Activated naive CD4-positive, alpha-beta T cell (primary cell): ENCODE measurements at places on chromosomes 2 and 18.

GRCh38 chr2:152488075-152488474 lies 153.1 kb downstream of the FMNL2 start:
- DNase-seq, result no peak

DNA sequence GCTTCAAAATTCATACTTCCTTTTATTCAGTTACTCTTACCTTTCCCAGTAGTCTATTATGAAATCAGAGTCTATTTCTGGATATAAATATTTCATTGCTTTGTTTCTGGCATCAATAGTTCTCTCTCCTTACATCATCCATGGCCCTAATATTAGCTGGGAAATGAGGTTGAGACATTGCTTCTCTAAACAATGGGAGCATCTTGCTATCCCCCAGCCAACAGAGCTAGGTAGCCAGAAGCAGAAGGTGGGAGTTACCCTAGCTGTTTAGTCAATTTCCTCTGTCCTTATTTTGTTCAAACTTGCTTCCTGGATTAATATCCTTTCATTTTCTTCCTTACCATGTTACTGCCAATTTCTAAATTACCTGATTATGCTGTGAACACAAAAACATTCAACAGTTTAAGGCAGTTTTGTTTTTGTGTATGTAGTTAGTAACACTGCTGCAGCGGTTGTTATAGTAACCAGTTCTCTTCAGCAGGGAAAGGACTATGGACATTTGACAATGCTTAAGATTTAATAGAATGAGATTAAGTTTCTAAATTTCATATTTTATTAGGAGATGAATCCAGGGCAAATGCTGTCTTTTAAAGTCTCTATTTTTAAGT lies 160.5 kb upstream of the KCNJ3 start:
- DNase-seq, result no peak

DNA sequence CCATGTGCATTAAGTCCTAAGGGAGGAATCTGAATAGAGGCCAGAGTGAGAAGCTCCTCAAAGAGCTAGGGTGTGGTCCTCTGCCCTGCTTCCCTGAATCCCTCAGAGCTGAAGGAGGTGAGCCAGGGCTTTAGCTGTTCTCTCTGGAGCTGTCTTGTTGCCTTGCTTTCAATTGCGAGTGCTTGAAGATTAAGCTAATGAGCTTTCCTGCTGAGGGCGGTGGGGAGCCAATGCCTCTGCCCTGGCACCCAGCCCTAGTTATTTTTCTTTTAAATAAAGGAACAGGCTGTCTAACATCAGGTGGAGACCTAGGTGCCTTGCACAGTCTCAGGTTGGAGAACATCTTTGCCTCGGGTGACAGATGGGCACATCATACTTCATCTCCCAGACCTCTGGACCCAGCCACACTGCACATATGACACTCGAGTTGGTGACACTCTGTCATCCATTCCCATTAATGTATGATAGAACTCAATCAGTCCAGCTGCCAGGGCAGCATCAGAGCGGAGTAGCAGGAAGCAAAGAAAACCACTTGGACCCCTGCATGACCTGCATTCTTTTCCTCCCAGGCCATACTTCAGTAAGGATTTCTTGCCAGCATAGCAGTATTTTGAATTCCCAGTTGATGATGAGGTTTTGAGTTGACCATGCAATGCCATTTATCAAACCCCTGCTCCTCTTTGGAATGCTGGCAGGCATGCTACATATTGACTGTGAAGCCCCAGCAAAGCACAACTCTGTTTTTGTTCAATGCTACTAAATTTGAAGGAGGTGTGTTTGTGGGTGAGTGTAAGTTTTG lies 292.7 kb downstream of the RNF144A start:
- DNase-seq, result no peak

- DNase-seq, result no peak
These were observed 32.8 kb upstream of the CD226 start for GRCh38 chr18:69980509-69980908.

DNA sequence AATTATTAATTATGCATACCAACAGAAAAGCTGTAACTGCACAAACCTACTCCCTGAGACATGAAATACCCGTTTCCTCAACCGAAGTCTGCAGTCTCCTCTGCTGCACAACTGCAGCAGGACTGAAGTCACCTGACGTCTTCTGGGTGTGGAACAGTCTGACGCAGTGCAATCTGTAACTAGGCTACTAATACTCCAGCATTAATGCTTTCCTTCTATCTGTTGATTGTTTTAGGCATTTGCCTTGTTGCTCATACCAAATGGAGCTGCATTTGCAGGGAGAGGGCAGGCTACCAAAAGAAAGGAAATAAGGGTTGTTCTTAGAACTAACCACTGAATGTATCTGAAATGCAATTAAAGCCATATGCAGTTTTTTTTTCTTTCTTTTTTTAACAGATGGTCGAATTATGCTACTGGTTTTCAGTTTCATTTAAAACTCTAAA lies 40.1 kb downstream of the RTN4 start:
- DNase-seq, result peak; percentile 12

DNA sequence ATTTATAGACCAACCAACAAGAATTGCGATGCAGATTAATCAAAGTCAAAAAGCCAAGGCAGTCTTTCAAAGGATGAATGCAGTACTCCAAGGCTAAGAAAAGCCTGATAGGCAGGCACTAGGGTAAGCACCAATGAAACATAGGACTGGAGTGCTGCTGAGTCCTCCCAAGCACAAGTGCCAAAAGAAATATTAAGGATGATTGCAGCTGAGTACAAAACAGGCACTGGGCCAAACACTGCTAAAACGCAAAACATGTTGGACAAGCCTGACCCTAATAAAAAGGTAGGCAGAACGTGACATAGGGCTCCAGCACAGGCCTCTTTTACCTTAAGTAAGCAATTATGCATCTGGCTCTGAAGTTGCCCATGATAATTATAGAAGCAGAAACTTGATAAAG lies 160.1 kb upstream of the LRP1B start:
- no peak for DNase-seq

DNA sequence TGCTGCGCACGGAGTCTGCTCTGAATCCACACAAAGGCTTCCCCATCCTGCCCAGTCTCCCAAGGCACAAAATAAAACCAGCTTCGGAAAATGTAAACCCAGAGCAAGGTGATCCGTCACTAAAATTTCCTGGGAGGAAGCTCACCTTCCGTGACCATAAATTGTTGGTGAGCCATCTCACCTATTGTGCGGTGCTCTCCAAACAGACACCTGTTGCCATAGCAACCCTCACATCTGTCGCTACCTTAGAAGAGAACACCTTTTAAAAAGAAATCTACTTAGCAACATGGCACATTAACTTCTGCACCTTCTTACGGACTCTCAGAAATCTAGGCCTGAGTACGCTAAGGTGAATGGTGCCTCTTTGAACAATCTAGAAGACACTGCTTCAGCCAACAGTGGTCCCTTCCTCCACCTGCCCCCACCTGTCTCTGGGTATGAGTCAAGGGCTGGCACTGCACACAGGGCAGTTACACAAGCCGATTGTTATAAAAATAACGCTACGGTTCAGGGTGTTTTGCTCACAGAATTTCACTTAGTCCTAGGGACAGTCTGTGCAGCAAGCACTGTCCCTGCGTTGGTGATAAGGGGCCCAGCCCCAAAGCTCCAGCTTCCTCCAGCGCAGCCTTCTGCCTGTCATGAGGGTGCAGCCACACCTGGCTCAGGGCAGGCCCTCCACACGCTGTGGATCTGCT lies 114.9 kb upstream of the ID2 start:
- no peak for DNase-seq

DNA sequence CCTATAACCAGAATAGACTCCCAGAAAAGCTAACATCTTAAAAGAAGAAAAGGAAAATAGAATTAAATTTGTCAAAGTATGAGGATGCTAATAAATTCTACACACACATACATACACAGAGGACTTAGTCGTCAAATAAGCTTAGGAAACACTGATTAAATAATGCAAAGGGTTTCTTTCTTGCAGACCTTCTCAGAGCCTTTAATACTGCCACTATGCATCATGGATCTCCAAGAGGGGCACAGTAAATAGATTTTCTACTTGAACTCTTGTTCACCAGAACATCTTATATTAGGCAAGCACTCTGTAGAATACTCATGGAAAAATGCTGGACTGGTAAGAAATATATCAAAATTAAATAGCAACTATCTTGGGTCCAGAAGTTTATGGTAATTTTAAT lies 69.4 kb downstream of the ANKRD44 start:
- no peak for DNase-seq

DNA sequence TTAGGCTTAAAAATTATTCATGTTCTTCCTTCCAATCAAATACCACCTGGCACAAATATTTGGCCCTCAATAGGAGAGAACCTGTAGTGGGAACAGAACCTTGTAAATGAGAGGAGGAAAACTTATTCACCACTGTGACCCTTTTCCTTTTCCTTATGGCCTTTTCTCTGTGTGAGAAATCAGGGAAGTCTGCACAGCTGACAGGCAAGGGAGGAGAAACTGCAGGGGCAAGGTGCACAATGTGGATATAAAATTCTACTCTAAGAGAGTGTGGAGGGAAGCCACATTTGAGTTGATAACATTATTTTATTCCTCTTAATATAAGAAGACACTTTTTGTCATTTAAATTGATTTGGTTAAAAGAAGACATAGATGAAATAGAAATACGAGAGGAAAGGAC lies 1247.0 kb upstream of the CHAC2 start:
- no peak for DNase-seq

GRCh38 chr2:14524041-14524802 lies 108.3 kb upstream of the LRATD1 start:
- no peak for DNase-seq

DNA sequence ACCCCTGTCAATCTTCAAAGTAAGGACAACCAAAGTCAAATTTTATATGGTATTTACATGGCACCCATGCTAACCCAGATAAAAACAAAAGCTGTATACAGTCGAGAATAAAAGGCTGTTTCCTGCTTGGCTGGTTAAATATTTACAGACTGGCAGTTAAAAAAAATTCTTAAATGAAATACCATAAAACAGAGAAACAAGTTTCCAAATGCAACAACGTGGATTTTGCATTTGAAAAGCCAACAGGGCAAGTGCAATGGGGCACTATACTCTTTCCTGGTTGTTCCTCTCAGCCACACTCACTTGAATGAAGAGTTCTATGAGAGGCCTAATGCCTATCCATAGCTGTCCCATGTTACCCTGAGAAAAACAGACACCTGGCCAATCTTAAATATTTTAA lies 6.1 kb upstream of the NR4A2 start:
- DNase-seq, result no peak

DNA sequence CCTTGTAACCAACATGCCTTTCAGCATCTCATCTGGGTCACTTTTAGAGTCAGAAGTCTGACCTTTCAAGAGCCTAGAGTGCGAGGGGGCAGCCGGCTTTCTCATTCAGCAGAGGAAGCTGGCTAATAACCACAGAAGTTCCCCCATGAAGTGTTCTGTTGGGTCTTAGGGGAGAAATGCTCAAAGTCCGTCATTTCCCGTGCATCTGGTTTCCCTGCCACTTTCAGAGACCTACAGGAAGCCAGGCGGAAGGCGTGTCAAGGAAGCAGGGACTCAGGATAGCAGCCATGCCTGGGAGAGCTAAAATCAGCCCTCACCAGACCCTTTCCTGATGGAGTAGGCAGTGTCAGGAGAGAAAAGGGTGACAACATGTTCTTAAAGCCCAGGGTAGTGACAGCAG lies 301.8 kb upstream of the ID2 start:
- DNase-seq, result no peak

- no peak for DNase-seq
These were observed 488.2 kb downstream of the PARD3B start for GRCh38 chr2:205033431-205033830.

- no peak for DNase-seq
These were observed 358.5 kb upstream of the DSEL start for GRCh38 chr18:67875060-67875459.

DNA sequence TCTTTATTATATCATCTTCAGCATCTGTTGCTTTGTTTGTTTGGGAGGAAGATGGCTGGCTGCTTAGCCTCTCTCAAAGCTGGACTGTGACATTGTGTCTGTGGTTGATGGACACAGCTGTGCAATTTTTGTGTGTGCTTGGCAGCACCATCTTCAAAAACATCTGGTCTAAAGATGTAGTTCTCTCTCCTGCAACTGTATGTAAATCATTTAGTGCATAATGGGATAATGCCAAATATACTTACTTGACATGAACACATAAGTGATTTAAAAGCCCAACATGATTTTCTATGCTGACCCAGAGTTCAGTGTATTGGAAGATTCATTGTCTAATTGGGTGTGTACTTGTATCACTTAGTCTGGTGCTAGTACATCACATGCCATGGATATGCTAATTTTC lies 112.2 kb downstream of the MAP4K4 start:
- DNase-seq, result no peak

GRCh38 chr2:164890544-164890943 lies 48.9 kb upstream of the COBLL1 start:
- no peak for DNase-seq

- DNase-seq, result no peak
These were observed 32.9 kb upstream of the GLI2 start for GRCh38 chr2:120702801-120703200.

- DNase-seq, result peak; percentile 45
These were observed 66.8 kb upstream of the ASAP2 start for GRCh38 chr2:9139491-9140443.
